ENCODE measurements at places on chromosomes 2 and 18.

- H3K27ac ChIP-seq: no peak overlapping the region
- no peak overlapping the region for H3K4me3 ChIP-seq
- H3K27me3 ChIP-seq: no peaks in the 10 kb centered on the region
- peak; percentile 34 for DNase-seq
Measured at GRCh38 chr2:201414099-201415023, 36.9 kb downstream of the TRAK2 start.

GRCh38 chr2:207920321-207920720 lies 105.0 kb downstream of the PLEKHM3 start:
- DNase-seq: no peak
- H3K27ac ChIP-seq: no peak overlapping the region
- no peaks in the 10 kb centered on the region for H3K27me3 ChIP-seq
- no peak overlapping the region for H3K4me3 ChIP-seq

DNA sequence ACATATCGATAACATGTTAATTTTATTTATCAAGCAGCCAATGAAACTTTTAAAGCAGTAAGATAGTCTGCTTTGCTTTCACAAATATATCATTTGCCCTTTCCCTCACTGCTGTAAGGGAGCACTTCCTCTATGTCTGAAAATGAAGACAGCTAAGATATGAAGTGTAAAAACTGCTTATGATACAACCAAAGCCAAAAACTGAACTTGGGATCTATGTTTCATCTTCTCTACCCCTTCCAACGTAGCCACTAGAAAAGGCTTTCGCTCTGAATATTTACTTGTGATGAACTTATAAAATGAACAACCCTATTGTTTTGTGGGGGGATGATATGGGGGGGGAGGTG lies 140.3 kb downstream of the TCF4 start:
- no peaks in the 10 kb centered on the region for H3K4me1 ChIP-seq
- peaks cover 2% of the 10 kb centered on the region for H3K36me3 ChIP-seq
- H3K27ac ChIP-seq: no peak overlapping the region
- H3K4me3 ChIP-seq: no peak overlapping the region
- no peaks in the 10 kb centered on the region for H3K27me3 ChIP-seq

GRCh38 chr2:36770542-36771287 lies 74.2 kb downstream of the VIT start:
- H3K27me3 ChIP-seq: peaks cover 21% of the 10 kb centered on the region
- no peak overlapping the region for H3K27ac ChIP-seq

- H3K27ac ChIP-seq: peak overlapping the region; percentile 93
Measured at GRCh38 chr2:27799646-27800010, 28.1 kb downstream of the MRPL33 start.

- peaks cover 5% of the 10 kb centered on the region for H3K4me1 ChIP-seq
- H3K27ac ChIP-seq: no peak overlapping the region
- no peak overlapping the region for H3K4me3 ChIP-seq
- H3K27me3 ChIP-seq: peaks cover 2% of the 10 kb centered on the region
- H3K36me3 ChIP-seq: no peaks in the 10 kb centered on the region
Measured at GRCh38 chr2:162127422-162127821, 24.6 kb downstream of the GCG start.

- peak; percentile 60 for DNase-seq
- H3K27ac ChIP-seq: peak overlapping the region; percentile 71
- peaks cover 2% of the 10 kb centered on the region for H3K4me1 ChIP-seq
Measured at GRCh38 chr2:32136097-32136496, 29.6 kb upstream of the SLC30A6 start.

DNA sequence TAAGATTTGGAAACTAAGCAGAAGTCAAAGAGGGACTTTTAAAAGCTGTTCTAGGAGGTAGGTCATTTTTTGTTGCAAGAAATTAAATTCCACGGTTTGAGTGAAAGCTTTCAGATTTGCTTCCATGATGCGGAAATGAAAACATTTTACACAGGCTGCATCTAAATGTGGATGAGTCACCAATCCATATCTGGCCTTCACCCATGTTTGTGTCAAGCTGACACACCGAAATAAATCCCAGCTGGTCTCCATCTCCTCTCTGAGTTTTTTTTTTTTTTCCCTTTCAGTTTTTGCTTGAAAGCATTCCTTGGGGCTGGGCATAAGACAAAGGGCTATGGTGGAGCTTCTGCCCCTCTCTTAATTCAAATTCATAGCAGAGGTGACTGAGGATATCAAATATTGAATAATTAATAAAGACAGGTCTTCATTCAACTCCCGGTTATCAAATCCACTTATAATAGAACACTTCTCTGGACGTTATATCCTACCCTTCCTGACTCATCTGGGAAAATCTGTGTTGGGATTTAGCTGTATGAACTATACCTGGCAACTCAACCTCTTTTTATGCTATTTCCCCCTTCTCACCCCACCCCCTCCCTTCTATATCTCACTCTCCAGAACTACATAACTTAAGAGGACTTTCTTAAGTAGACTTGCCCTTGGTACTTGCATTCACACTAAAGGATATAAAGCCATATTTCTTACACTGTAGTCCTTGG lies 558.3 kb upstream of the GCFC2 start:
- no peaks in the 10 kb centered on the region for H3K36me3 ChIP-seq
- H3K27me3 ChIP-seq: no peaks in the 10 kb centered on the region
- peak; percentile 5 for DNase-seq
- no peak overlapping the region for H3K4me3 ChIP-seq

- H3K4me3 ChIP-seq: no peak overlapping the region
- no peak overlapping the region for H3K27ac ChIP-seq
- DNase-seq: no peak
- 0 out of 2 replicates have a peak, but pooled peaks cover 2% of the 10 kb centered on the region for H3K4me1 ChIP-seq
- H3K27me3 ChIP-seq: no peaks in the 10 kb centered on the region
Measured at GRCh38 chr2:53985646-53986045, 14.9 kb upstream of the PSME4 start.

DNA sequence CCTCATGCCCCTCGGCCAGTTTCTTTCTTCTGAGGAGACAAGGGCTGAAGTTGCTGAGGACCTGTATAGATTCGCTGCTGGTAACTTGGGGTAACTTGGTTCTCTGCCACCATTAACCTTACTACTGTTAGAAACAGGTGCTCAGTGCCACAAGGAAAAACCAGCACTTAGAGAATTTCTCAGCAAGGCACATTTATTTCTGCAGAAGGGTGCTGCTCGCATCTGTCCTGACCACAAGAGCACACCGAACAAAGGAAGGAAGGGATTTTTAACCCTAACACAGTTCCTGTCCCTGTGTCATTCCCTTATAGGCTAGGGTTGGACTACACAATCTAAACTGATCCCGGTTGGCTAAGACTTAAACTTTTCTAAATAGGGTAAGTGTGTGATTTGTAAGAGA lies 154.1 kb downstream of the SOCS6 start:
- H3K4me3 ChIP-seq: no peak overlapping the region
- no peaks in the 10 kb centered on the region for H3K27me3 ChIP-seq
- DNase-seq: no peak
- no peaks in the 10 kb centered on the region for H3K36me3 ChIP-seq

DNA sequence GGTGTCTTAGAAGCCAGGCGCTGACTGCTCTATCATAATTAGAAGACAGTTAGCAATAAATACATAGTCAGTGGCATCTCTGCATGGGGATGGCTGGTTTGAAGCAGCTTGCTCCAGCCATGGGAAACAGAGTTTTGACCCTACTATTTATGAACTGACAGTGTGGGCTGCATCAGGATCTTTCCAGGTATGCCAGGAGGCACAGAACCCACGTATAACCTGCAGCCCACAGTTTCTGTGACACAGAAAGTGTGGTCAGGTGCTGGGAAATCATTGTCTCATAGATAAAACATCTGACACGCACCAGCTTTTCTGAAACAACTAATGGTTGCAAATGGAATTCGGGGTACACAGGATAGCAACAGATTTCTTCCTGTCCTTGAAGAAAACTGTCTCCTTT lies 34.7 kb downstream of the INPP4A start:
- DNase-seq: no peak
- H3K27me3 ChIP-seq: no peaks in the 10 kb centered on the region
- no peaks in the 10 kb centered on the region for H3K36me3 ChIP-seq
- H3K27ac ChIP-seq: no peak overlapping the region
- H3K4me3 ChIP-seq: no peak overlapping the region

GRCh38 chr2:44296653-44297052 lies 21.4 kb downstream of the SLC3A1 start:
- no peaks in the 10 kb centered on the region for H3K36me3 ChIP-seq
- no peak for DNase-seq
- H3K4me3 ChIP-seq: no peak overlapping the region
- no peak overlapping the region for H3K27ac ChIP-seq
- H3K4me1 ChIP-seq: peaks cover 2% of the 10 kb centered on the region

DNA sequence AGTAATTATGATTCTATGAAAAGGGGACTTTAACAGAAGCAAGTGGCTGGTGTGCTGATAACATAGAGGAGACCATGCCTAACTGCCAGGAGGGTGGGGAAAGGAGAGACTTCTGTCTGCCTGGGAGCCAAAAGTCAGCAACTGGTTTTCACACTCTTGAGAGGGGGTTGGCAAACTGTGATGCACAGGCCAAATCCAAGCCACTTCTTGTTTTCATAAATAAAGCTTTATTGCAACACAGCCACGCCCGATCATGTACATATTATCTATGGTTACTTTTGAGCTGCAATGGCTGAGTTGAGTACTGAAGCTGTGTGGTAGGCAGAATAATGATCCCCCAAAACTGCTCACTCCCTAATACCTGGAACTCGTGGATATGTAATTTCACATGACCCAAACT lies 208.4 kb downstream of the LNPK start:
- H3K4me1 ChIP-seq: no peaks in the 10 kb centered on the region
- no peaks in the 10 kb centered on the region for H3K27me3 ChIP-seq
- no peaks in the 10 kb centered on the region for H3K36me3 ChIP-seq
- H3K4me3 ChIP-seq: no peak overlapping the region
- DNase-seq: no peak
- H3K27ac ChIP-seq: no peak overlapping the region

DNA sequence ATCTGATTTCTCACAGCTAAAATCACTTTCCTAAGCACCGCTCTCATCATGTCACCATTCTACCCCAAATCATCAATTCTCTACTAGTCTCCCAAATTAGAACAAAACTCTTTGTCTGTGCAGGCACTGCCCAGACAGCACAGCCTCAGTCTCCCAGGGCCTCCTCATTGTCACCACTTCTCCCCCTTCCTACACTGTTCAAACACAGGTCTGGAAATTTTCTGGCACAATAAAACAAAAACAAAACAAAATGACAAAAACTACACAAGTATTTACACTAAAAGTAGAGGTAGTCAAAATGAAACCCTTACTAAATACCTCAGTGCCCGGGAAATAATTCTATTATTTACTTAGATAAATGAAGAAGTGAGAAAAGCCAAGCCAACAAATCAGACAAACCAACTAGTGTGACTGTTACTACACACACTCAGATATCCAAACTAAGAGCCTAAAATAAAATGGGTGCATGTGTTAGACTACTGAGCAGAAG lies 156.2 kb upstream of the DNMT3A start:
- DNase-seq: no peak
- H3K27ac ChIP-seq: no peak overlapping the region
- no peaks in the 10 kb centered on the region for H3K4me1 ChIP-seq
- no peak overlapping the region for H3K4me3 ChIP-seq

- DNase-seq: no peak
- peaks cover 1% of the 10 kb centered on the region for H3K36me3 ChIP-seq
- H3K27me3 ChIP-seq: no peaks in the 10 kb centered on the region
- H3K4me3 ChIP-seq: no peak overlapping the region
Measured at GRCh38 chr18:58258692-58259342, 214.8 kb downstream of the NEDD4L start.

DNA sequence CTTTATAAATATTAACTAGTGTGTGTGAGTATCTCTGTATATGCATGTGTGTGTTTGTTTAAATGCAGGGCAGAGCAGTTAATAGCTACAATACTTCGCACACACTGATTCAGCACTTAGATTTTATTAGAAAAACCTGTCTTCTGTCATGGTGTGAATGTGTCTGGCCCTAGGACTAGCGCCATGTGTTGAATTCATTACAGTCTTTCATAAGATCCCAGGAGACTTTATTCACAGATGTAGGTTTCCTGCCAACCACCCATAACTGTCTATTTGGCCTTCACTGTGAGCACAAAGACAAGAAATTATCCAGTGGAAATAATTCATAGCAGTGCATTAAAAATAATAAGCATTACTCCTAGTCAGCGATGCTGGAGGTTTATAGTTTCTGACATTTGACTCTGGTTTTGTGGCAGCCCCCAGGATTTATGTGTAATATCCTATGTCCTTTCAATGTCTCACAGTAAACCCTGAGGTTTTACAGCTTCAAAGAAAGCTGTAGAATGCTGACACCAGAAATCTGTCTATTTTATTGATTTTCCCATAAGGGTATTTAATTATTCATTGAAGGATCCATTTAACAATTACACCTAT lies 93.9 kb downstream of the ZNF804A start:
- DNase-seq: no peak
- no peaks in the 10 kb centered on the region for H3K27me3 ChIP-seq
- H3K4me1 ChIP-seq: no peaks in the 10 kb centered on the region
- no peak overlapping the region for H3K27ac ChIP-seq
- H3K36me3 ChIP-seq: no peaks in the 10 kb centered on the region

GRCh38 chr2:234865586-234865985 lies 86.2 kb upstream of the SH3BP4 start:
- no peak overlapping the region for H3K27ac ChIP-seq
- no peak overlapping the region for H3K4me3 ChIP-seq
- H3K4me1 ChIP-seq: peaks cover 12% of the 10 kb centered on the region

GRCh38 chr2:209976698-209977385 lies 25.6 kb upstream of the RPE start:
- DNase-seq: no peak
- H3K27ac ChIP-seq: no peak overlapping the region
- no peaks in the 10 kb centered on the region for H3K36me3 ChIP-seq
- no peak overlapping the region for H3K4me3 ChIP-seq
- H3K27me3 ChIP-seq: no peaks in the 10 kb centered on the region

- H3K27me3 ChIP-seq: no peaks in the 10 kb centered on the region
- no peaks in the 10 kb centered on the region for H3K4me1 ChIP-seq
- no peak overlapping the region for H3K4me3 ChIP-seq
- no peaks in the 10 kb centered on the region for H3K36me3 ChIP-seq
Measured at GRCh38 chr2:198697794-198698193, 759.9 kb downstream of the SATB2 start.

- H3K4me1 ChIP-seq: peaks cover 2% of the 10 kb centered on the region
- no peak overlapping the region for H3K4me3 ChIP-seq
- no peaks in the 10 kb centered on the region for H3K27me3 ChIP-seq
Measured at GRCh38 chr2:23380562-23381065, 4.4 kb upstream of the KLHL29 start.

DNA sequence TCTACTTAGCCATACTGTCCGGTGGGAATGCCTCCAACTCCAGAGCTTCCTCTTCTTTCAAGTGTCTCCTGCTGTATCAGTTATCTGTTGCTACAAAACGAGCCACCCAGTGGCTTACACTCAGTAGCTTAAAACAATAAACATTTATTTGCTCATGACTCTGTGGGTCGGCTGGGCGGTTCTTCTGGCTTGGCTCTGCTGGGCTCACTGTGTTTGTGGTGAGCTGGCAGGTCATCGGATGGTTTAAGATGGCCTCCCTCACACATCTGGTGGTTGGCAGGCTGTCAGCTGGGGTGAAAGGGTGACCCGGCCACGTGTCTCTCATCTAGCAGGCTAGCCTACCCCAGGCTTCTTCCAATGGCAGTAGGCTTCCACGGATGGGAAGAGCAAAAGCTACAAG lies 122.4 kb upstream of the SLC1A4 start:
- H3K27me3 ChIP-seq: peaks cover 57% of the 10 kb centered on the region
- no peaks in the 10 kb centered on the region for H3K36me3 ChIP-seq
- peaks cover 12% of the 10 kb centered on the region for H3K4me1 ChIP-seq
